Thymus (tissue), 14 donors: ENCODE measurements at places on chromosomes 3 and 15.

DNA sequence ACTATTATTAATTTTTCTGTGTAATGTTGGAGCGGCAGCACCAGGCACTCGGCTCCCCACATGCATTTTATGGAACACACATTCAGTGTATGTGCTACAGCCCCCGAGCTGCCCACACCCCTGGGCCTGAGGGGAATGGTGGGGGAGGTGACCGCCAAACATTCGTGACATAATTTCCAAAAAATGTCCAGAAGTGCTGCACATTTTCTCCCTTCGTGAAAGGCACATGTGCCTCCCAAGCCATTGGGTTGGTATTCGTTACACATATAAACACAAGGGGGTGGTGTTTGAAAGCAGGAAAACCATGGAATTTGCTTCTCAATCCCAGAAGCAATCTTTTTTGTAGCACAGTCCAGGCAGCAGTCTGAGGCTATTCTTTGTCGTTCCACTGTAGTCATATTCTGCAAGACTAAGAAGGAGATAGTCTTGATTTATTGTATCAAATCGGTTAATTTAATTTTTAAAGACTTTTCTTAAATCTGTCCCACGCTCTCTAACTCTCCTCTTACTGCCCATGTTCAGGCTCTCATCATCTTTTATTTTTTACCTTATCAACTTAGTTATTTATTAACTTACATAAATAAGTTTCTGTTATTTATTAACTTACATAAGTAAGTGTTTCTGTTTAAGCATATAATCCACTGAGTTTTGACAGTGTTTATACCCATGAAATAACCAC is 39.2 kb upstream of the POLR2M start:
- DNase-seq: no peak

GRCh38 chr3:35673017-35673416 is 33.7 kb downstream of the ARPP21 start:
- no peak for DNase-seq

GRCh38 chr3:153051427-153052095 is 110.5 kb upstream of the RAP2B start:
- no peak for DNase-seq

- no peak for DNase-seq
These were observed 17.8 kb upstream of the NR2E3 start for GRCh38 chr15:71792521-71792920.

- DNase-seq: no peak
These were observed 123.3 kb upstream of the CMC1 start for GRCh38 chr3:28118087-28118486.
